Nucleus accumbens (tissue), 56 donors: ENCODE measurements at places on chromosomes 5 and 9.

DNA sequence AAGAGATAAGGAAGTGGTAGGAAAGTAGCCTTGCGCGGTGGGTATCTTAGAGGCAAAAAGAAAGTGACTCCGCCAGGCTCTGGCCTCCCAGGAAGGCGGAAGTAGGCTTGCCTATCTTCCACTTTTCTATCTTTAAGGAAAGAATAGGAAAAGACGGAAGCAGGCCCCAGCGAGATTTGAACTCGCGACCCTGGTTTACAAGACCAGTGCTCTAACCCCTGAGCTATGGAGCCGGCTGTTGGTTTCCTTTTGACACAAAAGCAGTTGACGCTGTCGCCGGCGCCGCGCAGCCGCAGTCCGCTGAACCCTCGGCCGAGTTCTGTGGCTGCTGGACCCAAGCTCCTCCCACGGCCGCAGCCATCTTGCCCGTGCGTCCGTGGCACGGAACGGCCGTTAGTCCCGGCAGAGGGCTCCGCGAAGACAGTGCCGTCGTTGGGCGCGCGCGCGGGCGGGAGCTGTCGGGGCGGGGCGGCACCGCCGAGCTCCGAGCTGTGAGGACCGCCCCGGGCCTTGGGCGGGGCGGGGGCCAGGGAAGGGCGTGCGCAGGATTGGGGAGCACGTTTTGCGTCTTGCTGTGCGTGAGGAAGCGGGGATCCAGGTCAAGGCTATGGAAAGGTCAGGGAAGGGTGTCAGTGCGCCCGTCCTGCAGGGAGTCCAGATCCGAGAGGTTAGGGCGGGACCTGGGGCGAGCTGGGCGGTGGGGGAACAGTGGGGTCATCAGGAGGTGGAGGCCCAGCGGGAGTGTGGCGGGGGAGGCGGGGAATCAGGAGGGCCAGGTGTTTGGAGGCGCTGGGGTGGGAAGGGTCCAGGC lies 13.3 kb downstream of the TRIM7 start:
- DNase-seq = no peak

DNA sequence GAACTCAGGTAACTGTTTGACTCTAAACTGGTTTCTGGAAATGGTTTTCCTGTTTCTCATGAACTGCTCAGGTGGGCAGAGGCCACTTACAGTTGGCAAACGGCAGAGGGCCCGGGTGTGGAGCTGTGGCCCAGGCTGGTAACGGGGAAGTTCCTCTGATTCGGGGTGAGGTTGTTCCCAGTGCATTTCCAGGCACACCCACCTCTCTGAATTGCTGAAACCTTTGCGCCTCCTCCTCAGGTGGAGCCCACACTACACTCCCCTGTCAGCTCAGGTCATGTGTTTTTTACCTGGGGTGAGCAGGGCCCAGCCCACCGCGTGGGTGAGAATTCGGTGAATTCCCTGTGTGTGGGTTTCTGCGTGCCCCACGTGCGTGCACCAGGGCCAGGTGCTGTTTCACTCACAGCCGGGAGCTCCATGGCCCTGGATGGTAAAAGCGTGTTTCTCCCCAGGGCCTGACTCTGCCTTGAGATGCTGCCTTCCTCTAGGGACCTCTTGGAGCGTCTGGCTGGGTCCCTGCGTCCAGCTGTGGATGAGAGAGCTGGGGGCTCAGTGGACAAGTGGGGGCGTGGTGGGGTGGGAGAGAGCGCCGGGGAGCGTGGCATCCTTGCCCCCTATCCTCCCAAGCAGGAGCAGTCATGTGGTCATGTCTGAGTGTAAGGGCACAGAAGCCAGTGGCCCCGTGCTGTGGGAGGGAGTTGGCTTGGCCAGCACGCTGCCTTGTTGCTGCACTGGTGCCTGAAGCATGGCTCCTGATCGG lies 33.5 kb upstream of the LPCAT1 start:
- DNase-seq = no peak

GRCh38 chr9:107782789-107783188 lies 293.2 kb upstream of the KLF4 start:
- DNase-seq = no peak

GRCh38 chr5:135526924-135527323 lies 8.8 kb downstream of the NEUROG1 start:
- DNase-seq = no peak

DNA sequence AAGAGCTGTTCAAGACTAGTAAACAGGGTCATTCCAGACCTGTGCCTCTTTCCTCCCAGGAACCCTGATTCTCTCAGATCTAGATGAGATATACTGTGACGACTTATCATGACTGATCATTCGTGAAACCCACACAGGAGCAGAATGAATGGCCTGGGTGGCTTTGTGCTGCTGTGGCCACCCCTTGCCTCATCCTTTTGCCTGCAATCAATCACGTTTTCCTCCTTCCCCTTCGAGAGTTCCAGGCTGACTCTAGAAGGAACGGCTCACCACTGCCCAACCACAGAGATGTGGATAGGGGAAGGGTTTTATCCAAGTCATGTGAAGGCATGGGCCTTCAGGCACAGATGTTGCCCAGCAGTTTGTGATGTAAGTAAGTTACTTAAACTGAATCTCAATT lies 5.8 kb downstream of the ANXA6 start:
- DNase-seq = no peak

DNA sequence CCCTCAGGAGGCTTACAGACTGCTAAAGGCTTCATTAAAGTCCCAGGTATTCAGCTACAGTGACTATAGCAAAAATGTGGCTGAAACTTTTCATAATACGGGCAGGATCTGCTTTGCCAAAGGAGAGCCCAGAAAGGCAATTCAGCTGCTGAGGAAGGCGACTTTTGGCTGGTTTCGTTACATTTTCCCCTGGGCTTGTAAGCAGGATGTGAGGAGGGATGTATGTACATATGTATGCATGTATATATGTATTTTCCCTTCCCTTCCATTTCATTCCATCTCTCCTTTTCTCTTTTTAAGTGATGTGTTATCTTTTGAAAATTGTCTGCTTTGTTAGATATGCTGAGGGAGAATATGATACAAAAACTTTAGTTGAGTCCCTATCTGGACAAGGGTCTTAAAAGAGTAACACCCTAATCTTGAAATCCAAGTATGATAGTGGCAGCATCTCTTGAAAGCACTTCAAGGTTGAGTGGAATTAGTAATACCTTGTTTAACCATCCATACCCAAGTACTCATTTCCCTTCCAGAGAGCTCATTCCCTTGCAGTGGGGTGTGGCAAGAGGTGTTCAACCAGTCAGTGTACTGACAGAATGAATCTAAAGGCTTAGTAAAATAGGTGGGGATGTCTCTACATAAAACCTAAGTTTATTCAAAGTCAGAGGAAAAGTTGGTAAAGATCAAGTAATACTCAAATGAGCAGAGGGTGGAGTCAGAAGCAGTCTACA lies 28.7 kb downstream of the RAD1 start:
- no peak for DNase-seq

DNA sequence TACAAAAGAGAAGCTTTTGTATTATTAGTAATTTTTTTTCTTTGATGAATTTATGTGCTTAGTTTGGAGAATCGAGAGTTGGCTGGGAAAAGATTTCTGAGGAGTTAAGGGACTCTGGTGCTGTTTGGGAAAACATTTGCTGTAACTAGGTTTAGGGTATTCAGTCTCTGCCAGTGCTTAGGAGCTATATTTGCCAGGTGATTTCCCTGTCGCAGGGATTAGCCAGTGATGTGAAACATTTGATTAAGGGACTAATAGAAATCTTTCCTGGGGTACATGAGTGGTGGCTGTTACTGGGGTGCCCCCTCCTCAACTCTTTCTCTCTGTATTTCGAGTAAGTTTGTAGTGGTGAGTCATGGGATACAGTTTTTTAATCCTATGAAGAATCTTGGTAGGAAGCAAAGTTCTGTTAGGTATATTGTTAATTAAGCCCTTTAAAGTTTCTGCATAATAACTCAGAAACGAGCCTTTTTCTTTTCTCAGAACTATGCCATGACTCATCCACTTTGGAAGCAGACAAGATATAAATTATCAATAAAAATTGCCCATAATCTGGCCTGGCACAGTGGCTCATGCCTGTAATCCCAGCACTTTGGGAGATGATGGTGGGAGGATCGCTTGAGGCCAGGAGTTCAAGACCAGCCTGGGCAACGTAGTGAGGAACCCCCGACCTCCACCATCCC lies 18.6 kb downstream of the RGMB start:
- DNase-seq = no peak

GRCh38 chr5:134177369-134178095 lies 782 bp upstream of the SKP1 start:
- no peak for DNase-seq

- DNase-seq = no peak
Measured at GRCh38 chr9:123437201-123437600, 81.2 kb downstream of the CRB2 start.

- no peak for DNase-seq
Measured at GRCh38 chr5:77222722-77223121, 12.2 kb downstream of the PDE8B start.

GRCh38 chr5:38468202-38468673 lies 88.2 kb downstream of the LIFR start:
- no peak for DNase-seq

- no peak for DNase-seq
Measured at GRCh38 chr5:84603568-84604185, 219.0 kb upstream of the EDIL3 start.
